ENCODE measurements at places on chromosomes 1 and 21.

- DNase-seq, result no peak
Measured at GRCh38 chr1:156645056-156645455, 3.1 kb downstream of the BCAN start.

DNA sequence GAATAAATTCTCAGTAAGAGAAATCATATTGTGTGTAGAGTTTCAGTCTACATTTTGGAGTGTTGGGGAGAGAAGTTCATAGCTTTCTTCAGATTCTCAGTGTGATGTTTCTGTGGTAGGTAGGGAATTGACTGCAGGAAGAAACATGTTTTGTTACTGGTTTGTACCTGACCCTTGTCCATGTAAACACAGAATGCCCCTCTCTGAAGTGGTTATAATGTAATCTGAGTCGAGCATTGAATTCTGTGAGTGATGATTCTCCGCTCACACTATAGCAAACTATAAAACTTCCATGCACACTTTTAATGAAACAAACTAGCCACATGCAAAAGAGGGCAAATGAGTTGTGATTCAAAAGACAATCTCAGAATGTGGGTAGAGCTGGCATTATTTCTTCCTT lies 433.2 kb downstream of the USP25 start:
- DNase-seq, result no peak

- no peak for DNase-seq
Measured at GRCh38 chr1:198520524-198521254, 19.8 kb downstream of the ATP6V1G3 start.

DNA sequence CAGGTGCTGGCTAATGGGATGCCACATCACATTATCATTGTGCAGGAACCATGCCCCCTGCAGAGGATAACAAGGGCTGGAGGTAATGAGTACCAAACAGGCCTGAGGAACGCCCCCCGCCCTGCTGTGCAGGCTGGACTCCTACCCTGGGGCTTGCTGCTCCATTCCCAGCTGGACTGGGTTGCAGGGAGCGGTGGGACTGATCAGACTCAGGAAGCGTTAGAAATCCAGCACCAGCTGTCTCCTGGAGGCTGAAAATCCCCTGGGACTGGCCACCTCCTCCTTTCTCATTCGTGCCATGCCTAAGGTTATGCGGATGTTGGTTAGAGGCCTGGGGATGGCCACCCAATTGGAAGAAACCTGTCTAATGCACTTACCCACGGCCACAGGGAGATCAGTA lies 36.9 kb upstream of the POU3F1 start:
- DNase-seq, result no peak

GRCh38 chr1:16727190-16728111 lies 12.9 kb upstream of the RNU1-4 start:
- DNase-seq, result no peak

Data from cortex of kidney (tissue), 1 donor.